ENCODE measurements at places on chromosomes 7 and 10.
A peak's percentile ranks its signal among the peaks of the same experiment; 100 is the strongest.

DNA sequence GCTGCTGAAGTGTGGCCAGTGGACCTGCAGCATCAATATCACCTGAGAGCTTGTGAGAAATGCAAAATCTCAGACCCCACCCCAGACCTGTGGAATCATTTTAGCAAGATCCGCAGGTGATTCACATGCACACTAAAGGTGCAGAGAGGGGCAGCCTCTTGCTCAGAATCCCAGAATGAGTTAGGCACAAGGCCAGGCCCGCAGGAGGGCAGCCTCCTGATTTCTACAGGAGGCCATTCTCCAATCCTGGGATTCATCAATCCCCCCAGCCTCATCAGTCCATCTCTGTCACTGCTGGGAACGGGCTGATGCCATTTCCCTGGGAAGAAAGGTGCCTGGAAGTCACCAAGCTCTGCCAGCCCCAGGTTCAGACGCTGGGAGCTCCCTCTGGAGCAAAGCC, 63.0 kb upstream of the GPR26 start:
- DNase-seq: no peak

GRCh38 chr7:16293669-16294425, 127.5 kb downstream of the CRPPA start:
- DNase-seq: no peak

GRCh38 chr10:106557053-106557452, 607.5 kb downstream of the SORCS1 start:
- DNase-seq: no peak

DNA sequence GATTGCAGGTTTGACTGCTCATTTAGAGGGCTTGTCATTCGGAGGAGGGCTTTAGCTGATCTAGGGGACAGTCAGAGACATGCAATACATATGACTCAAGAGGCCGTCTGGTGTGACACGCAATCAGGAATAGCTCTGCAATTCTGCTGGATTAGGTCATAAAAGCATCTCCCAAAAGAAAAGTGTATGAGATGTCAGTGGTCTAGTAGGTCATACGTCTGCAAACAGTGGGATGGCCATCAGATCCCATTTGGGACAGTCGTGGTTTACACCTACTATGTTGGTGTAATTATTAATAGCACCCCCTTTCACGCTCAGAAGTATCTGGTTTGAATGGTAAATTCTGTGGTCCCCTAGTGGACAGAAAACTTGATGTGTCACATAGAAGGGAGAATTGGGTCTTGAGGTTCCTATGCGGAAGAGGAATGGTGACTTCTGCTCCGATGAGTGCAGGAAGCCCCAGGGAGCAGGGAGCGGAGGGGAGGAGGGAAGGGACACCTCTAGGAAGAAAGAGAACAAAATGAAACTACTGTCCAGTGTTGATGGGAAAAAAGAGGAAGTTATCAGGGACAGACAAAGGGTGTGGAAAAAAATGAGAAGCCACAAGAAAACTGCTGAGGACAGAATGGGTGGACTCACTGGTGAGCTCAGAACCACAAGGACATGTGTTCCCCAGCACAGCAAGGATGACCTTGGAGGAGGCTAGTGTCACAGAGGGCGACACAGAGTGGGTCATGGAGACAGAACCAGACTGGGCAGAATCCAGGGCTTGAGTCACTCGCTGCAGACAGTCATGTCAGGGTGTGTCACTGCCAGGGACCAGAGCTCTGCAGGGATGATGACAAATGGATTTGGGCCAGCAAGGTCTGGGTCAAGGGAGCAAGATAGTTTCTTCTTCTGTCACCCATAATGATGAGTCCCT, 59.9 kb downstream of the MAP3K8 start:
- DNase-seq: peak; percentile 67

DNA sequence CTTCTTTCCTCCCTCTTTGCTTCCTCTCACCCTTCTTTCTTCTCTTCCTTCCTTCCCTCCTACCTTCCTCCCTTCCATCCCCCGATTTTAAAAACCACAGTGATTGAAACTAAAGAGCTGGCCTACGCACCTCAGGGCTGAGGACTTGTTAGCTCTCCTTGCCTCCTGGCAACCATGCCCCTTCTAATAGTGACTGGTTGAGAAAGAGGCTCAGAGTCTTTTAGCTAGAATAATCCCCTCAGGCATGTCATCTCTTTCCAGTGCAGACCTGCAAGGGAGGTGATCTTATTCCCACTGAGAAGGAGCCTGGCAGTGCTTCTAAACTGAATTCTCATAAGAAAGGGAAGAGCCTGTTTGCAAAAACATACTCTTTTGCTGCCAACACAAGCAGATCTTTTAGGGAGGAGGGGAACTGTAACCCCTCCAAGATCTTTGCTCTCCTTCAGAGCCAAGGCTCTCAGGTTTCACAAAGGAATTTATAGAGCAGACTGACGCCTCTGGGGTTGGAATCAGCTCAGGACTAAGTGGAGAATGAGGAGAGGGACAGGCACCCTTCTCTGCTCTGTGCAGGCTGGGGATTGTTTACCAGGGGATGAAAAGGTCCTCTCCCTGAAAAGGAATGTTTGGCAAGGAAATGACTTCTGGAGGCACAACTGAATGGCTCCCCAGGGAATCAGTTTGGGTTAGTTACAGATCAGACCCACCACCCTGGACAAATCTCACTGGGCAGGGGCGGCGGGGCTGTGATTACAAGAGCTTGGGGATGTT, 9.4 kb upstream of the ANKRD1 start:
- DNase-seq: no peak

DNA sequence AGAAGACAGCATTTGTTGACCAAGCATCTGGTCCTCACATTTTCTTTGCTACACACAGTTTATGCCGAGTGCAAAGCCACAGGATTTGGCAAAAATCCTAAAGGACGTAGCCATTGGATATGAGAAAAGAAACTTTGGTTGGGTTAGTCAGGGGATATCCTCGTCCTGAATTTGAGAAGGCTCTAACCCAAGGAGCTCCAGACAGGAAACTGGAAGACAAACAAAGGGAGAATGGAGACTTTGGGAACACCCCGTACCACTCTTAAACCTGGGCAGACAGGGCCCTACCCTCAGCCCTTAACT, 146.6 kb upstream of the FRMD4A start:
- DNase-seq: no peak

GRCh38 chr7:66323114-66323796, 118.1 kb downstream of the TPST1 start:
- no peak for DNase-seq

DNA sequence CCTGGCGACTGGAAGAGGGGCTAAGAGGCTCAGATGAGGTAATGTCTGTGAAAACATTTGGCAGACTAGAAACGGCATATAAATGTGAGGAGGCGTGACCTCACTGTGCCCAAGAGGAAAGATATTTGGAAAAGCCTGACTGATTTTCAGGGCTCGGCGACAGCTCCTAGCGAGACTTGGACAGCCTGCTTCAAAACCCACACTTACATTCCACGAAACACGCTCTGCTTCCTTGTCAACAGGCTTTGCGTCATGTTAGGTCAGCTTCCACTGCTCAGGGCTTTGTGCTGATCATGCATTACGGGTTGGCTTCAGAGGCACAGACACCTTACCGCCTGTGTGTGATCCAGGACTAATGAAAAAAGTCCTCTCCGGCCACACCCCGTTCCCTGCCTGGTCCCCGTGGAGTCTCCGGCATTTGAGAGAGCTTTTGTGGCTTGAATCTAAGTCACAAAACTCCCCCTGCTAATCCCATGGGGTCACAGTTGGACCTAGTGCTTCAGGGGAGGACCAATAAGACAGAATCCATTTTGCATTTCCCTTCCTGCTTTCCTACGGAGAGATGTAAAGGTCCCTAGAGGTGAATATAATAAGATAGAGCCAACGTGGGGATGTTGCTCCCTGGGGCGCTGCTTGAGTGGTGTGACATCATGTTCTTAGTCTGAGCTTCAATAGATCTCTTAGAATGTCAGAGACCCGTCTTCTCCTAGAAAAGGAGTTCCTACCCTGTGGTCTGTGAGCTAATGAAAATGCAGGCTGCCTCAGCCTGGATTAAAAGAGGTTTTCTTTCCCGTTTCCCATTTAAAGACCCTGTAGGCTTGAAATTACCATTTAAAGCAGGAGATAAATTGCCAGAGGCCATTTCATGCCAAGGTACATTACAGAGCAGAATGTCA, 25.5 kb downstream of the FGFBP3 start:
- DNase-seq: peak; percentile 58

- DNase-seq: no peak
Observed at GRCh38 chr7:143043391-143043790, 8.8 kb upstream of the OR6V1 start.
